Myometrial cell (primary cell): ENCODE measurements at places on chromosomes 4 and X. TPM values are rescaled to one million over a fixed set of nuclear protein-coding genes. Genes with fewer than 3 reads are reported as not detected.

The CSAG3 gene
- not detected in 2 replicates for total RNA-seq

The PPP2R3B gene
- 6.3 and 8.2 TPM in 2 replicates for total RNA-seq

The PCYT1B gene
- under 0.01 and 0.18 TPM in 2 replicates for total RNA-seq

The PGAM4 gene
- total RNA-seq: not detected in 2 replicates
